GM04503 (cell line): ENCODE measurements at places on chromosomes 3 and 15.

DNA sequence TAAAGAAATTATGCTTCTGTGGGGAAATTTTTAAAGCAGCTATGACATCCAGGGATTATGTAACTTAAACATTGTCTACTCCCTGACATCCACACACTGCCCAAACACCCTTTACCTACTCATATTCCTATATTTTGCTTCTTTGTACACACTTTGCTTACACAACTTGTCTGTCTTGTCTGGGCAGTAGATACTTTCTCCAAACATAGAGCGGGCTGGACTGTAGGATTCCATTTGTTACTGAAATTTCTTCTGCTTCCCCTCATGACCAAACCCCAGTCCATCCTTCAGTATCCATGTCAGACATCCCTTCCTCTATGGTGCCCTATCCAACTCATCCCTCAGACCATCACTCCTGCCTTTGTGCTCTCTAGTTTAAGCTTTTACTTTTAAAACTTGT, 19.9 kb downstream of the NCEH1 start:
- no peak for DNase-seq

DNA sequence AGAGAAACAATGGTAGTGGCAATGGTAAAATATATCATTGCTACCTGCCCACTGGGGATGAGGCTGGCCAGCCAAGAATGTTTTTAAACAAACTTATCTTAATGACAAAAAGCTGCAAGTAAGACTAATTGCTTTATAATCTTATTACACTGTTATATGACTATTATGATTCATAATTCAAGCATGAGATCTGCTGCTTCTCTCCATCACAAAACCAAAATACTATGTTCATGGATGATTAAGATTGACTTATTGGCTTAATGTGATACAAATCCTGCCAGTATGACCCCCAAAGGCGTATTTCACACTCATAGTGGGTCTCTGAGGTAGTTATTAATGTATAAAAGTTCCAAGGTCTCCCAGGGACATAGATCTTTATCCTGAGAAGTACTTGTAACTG, 52.6 kb downstream of the FBN1 start:
- DNase-seq: no peak

GRCh38 chr3:28081533-28081947, 159.9 kb upstream of the CMC1 start:
- no peak for DNase-seq

DNA sequence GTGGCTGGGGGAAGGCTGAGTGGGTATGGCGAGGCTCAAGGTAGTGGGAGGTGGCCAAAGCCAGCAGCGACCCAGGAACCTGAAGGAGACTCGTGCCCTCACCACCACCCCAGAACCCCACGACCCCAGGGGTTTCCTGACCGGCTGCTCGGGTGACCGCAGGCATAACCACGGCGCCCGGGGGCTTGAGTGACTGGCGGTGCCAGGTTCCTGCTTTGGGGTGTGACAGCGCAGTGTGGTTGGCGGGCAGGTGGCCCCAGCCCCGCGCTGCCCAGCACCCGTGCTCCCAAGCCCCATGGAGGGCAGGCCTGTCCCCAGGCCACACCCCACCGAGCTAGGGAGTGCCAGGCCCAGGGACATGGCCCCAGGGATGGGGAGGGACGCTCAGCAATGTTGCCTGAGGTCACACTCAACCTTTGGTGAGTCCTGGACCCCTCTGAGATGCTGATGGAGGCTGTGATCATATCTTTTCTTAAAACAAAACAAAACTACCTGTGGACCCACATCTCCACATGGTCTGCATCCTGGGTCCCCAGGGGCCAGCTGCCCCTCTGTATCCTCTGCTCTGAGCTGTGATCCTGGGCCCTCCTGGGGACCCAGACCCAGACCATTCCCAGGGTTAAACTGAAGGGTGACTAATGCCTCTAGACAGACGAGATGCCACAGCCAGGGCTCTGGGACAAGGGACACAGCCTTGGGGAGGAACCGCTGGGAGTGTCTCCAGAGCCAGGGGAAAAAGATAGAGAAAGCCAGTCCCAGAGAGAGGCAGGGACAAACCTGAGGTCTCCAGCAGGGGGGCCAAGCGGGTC, 13.0 kb downstream of the DNAJB8 start:
- no peak for DNase-seq
